Inflammatory macrophage (primary cell): ENCODE measurements at places on chromosomes 6 and 20.

- peak; percentile 88 for DNase-seq
Measured at GRCh38 chr20:54132612-54133433, 41.0 kb downstream of the CYP24A1 start.

DNA sequence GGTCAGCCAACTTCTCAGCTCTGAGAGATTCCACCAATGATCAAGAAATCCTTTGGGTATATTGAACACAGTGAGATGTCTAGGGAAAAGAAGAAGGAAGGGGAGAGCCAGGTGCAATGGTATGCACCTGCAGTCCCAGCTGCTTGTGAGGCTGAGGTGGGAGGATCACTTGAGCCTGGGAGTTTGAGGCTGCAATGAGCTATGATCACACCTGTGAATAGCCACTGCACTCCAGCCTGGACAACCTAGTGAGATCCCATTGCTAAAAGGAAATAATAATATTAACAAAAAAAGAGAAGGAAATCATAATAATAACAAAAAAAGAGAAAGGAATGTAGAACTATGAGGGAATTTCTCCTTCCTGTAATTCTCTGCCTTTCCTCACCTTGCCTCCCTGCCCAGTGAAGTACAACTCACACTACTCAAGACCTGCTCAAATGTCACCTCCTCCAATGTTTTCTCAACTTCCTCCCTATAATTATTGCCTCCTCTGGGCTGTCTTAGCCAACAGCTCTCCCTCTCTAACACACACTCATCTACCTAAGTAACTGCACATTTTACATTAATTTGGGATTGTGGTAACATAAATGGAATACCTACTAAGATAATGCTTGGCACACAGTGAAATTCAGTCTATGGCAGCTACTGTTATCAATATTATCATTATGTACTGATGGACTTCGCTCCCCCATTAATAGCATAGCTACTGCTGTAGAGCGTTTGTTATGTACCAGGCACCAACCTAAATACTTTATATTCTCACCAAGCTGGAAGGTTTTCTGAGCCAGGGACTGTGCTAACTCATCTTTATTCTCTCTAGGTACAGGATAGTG is 103.6 kb downstream of the KIF13A start:
- no peak for DNase-seq

DNA sequence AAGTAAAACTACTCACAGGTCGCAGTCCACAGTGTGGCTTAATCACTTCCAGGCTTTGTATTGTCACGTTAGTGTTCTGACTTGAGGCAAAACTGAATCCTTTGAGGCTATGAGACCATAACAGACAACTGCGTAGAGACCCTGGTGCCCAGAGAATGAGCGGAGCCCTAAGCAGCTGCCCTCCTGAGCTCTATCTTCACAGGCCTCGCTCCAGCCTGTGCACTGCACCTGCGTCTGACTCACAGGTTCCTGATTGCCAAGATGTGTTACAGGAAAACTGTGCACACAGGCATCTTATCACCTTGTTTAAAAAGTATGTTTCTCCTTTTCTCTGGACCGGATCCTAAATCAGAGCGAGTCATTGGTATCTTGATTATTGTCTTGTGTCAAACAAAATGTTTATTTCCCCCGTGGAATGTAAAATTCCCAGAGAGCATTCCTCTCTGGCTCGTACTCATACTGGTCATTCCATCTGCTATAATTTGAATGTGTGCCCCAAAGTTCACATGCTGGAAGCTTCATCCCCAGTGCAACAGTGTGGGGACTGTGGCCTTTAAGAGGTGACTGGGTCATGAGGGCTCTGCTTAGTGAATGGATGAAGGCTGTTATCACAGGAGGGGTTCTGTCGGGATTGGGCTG is 25.7 kb downstream of the PRR18 start:
- no peak for DNase-seq

- no peak for DNase-seq
Measured at GRCh38 chr20:13029687-13030375, 21.1 kb downstream of the SPTLC3 start.

DNA sequence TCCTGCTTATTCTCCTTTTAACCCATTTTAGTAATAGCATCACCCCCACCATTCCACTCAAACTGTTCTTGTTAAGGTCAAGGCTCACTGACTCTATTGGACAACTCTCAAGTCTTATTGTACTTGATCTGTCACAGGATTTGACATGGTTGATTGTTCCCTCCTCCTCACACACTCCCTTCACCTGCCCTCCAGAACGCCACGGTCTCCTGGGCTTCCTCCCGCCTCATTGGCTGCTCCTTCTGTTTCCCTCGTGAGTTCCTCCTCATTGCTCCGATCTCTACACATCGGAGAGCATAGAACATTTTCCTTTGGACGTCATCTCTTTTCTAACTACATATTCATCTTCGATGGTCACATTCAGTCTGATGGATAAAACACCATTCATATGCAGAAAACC is 55.1 kb downstream of the STMND1 start:
- DNase-seq: no peak
